ENCODE measurements at places on chromosomes 12 and 14.

DNA sequence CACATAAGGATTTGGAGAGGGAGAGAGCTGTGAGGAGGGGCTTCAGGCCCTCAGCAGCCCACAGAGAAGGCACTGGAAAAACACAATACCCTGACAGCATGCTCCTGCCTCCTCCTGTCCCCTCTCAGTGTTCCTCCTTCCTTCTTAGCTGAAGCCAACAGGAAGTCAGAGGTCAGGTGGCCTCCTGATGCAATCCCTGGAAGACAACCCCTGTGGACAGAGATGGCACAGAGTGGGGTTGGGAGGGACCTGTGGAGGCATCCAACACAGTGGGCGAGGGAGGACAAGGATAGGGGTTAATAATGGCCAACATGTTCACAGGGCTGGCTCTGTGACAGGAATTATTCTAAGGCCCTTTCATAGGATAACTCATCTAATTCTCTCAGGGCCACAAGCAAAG is 15.4 kb upstream of the IFI27L2 start:
- no peak overlapping the region for H3K27ac ChIP-seq
- no peak for DNase-seq
- H3K36me3 ChIP-seq: no peaks in the 10 kb centered on the region
- H3K27me3 ChIP-seq: no peaks in the 10 kb centered on the region

DNA sequence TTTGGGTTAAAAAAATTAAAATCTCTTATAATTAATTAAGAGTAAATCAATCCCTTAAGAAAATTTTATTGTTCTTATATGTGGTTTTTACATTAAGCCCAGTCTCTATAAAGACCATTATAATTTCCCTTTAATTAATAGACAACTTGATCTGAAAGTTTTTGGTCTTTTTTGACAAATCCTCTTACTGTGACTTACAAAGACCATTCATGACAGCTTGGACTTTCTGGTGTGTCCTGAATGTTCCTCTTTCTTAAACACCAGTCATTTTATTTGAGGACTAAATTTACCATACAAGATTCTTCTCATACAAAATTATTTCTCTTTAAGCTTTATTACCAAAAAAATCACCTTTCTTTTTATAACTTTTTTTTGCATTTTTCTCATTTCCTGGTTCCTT is 368.3 kb downstream of the ADGRD1 start:
- H3K27ac ChIP-seq: no peak overlapping the region
- H3K27me3 ChIP-seq: no peaks in the 10 kb centered on the region
- H3K36me3 ChIP-seq: no peaks in the 10 kb centered on the region
- no peak for DNase-seq
- no peaks in the 10 kb centered on the region for H3K4me1 ChIP-seq

GRCh38 chr14:57712102-57712501 is 153.8 kb downstream of the SLC35F4 start:
- no peak for DNase-seq
- no peak overlapping the region for H3K27ac ChIP-seq
- peaks cover 6% of the 10 kb centered on the region for H3K27me3 ChIP-seq

DNA sequence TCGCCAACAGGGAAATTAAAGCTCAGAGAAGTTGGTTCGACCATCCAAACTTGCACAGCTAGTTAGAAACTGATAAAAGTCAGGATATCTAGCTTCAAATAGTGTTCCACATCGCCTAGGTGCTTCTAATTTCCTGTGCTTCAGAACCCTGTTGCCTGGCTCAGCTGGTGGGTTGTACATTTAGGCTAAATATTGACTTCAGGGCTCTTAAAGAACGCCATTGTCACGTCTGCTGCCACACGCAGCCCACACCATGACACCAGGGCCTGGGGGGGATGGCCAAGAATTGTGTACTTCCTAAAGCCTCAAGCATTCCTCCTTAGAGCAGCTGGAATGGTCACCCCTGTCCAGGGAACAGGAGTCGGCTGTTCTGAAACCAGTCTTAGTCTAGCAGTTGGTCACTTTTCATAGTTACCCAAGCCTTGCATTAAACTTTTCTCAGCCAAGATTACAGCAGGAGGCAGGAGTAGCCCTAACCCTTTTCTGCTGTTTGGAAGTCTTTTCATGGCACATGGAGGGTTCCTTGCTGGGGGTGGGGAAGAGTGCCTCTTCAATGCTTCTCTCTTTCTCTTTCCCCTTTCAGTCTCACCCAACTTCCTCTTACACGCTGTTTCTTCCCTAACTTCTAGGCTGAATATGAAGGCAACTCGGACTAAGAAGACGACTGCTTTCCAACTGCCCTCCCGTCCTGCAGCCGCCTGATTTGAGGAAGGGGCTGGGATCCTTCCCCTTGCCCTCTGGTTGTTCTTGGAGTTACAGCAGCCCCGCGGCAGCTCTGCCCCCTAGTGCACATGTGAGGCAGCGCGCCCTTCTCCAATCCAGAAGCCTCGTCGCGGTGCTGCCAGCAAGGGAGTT is 17.1 kb downstream of the FOS start:
- H3K27me3 ChIP-seq: no peaks in the 10 kb centered on the region
- no peak overlapping the region for H3K27ac ChIP-seq
- peaks cover 27% of the 10 kb centered on the region for H3K4me1 ChIP-seq
- peak overlapping the region; percentile 75 for H3K4me3 ChIP-seq
- peak; percentile 93 for DNase-seq

- no peaks in the 10 kb centered on the region for H3K36me3 ChIP-seq
- H3K4me1 ChIP-seq: 0 out of 2 replicates have a peak, but pooled peaks cover 3% of the 10 kb centered on the region
- H3K27me3 ChIP-seq: no peaks in the 10 kb centered on the region
- H3K27ac ChIP-seq: no peak overlapping the region
Observed at GRCh38 chr14:34229140-34229539, 232.9 kb downstream of the SPTSSA start.

DNA sequence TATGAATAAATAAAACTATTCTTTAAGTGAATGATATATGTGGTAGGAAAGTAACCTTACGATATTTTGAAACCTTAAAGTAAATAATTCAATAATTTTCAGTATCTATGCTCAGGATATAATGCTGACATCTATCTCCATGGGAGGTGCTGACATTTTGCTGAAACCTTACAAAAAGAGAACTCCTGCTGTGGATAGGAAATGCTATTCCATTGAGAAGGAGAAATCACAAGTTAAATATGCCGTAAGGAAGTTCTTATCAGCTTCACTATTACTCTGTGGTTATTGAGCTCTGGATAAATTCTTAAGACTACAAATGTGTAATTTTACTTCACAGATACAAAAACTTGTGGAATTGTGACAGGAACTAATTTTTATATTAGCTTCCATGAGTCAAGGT is 722.1 kb downstream of the TMTC2 start:
- no peaks in the 10 kb centered on the region for H3K27me3 ChIP-seq
- H3K27ac ChIP-seq: no peak overlapping the region
- H3K4me3 ChIP-seq: no peak overlapping the region
- no peaks in the 10 kb centered on the region for H3K4me1 ChIP-seq
- no peaks in the 10 kb centered on the region for H3K36me3 ChIP-seq

DNA sequence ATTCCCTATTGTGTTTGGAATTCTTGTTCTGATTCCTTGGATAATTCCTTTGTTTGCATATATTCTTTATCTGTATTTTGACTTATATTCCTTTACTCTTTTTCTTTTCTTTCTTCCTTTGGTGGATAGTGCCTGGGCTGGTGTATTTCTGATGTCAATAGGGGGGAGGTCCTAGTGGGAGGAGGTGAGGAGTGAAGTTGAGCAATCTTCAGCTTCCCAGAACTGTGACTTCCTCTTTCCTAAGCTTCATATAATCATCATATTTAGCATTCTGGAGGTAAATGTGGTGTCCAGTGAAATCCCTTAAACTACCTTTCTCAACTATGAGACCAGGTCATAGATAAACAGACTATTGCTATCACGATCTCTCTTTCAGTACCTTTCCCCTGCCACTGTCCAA is 29.6 kb upstream of the TBPL2 start:
- no peaks in the 10 kb centered on the region for H3K27me3 ChIP-seq
- no peak overlapping the region for H3K4me3 ChIP-seq
- no peaks in the 10 kb centered on the region for H3K36me3 ChIP-seq

GRCh38 chr14:93186466-93186865 is 1.3 kb downstream of the LYSET start:
- no peaks in the 10 kb centered on the region for H3K27me3 ChIP-seq
- no peak overlapping the region for H3K27ac ChIP-seq
- DNase-seq: no peak
- H3K36me3 ChIP-seq: peaks cover 43% of the 10 kb centered on the region

All from Karpas-422 (cell line).